ENCODE measurements at places on chromosomes 1 and 21. TPM values are rescaled to one million over a fixed set of nuclear protein-coding genes. Genes with fewer than 3 reads are reported as not detected.
A peak's percentile ranks its signal among the peaks of the same experiment; 100 is the strongest.

GRCh38 chr1:153572569-153573015, 6.9 kb upstream of the S100A2 start:
- DNase-seq, result peak; percentile 91
- no peak overlapping the region for H3K4me3 ChIP-seq
- no peaks in the 10 kb centered on the region for H3K27me3 ChIP-seq
- H3K36me3 ChIP-seq, result no peaks in the 10 kb centered on the region
- peaks cover 6% of the 10 kb centered on the region for H3K4me1 ChIP-seq

Gene STIL
- total RNA-seq, result 11.5 TPM

Gene BRDT
- 141 TPM for total RNA-seq

- H3K27ac ChIP-seq, result peak overlapping the region; percentile 79
- peaks cover 8% of the 10 kb centered on the region for H3K4me1 ChIP-seq
- no peaks in the 10 kb centered on the region for H3K27me3 ChIP-seq
- DNase-seq, result peak; percentile 61
- H3K4me3 ChIP-seq, result peak overlapping the region; percentile 13
- H3K36me3 ChIP-seq, result no peaks in the 10 kb centered on the region
Measured at GRCh38 chr1:1157914-1158710, 15.6 kb upstream of the TTLL10 start.

DNA sequence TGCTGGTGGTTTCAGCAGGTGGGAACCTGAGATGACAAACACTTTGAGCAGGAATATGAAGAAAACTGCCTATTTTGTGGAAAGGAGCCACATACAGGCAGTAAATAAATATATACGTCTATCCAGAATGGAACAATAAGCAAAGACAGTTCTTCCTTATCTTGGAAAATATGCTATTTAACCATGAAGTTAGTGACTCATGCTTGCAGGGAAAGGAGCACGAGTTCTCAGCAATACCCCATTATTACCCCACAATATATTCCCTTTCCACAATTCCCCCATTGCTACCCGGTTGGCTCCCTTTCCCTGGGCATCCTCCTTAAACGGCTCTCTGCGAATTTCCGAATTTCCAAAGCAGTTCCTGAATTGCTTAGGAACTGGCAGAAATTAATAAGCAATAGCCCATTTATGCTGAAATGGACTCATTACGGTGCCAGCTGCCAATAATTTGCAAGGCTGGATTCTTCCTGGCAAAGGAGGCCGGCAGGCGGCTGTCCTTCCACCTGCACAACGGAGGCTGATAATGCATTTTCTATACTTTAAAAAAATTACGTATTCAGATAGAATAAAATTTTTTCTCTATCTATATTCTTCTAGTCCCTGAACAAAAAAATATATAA, 65.4 kb downstream of the TIAM1 start:
- H3K27me3 ChIP-seq, result no peaks in the 10 kb centered on the region
- H3K4me1 ChIP-seq, result peaks cover 12% of the 10 kb centered on the region
- no peak for DNase-seq
- no peaks in the 10 kb centered on the region for H3K36me3 ChIP-seq

Gene CELA2A
- total RNA-seq, result 3.7 TPM

DNA sequence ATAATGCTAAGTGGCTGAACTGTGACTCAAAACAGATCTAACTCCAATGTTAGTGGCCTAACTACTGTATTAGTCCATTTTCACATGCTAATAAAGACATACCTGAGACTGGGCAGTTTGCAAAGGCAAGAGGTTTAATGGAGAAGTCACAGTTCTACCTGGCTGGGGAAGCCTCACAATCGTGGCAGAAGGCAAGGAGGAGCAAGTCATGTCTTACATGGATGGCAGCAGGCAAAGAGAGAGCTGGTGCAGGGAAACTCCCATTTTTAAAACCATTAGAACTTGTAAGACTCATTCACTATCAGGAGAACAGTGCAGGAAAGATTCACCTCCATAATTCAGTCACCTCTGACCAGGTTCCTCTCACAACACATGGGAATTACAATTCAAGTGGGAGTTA, 79.7 kb upstream of the CACYBP start:
- H3K27ac ChIP-seq, result no peak overlapping the region
- no peak for DNase-seq
- H3K36me3 ChIP-seq, result no peaks in the 10 kb centered on the region

GRCh38 chr1:156006666-156007376, 13.9 kb downstream of the SSR2 start:
- no peak overlapping the region for H3K4me3 ChIP-seq
- no peak overlapping the region for H3K27ac ChIP-seq
- H3K27me3 ChIP-seq, result no peaks in the 10 kb centered on the region
- H3K4me1 ChIP-seq, result peaks cover 11% of the 10 kb centered on the region
- H3K36me3 ChIP-seq, result no peaks in the 10 kb centered on the region
- DNase-seq, result peak; percentile 35

- H3K36me3 ChIP-seq, result no peaks in the 10 kb centered on the region
- peak overlapping the region; percentile 39 for H3K4me3 ChIP-seq
Measured at GRCh38 chr1:29944253-29944905, 708.1 kb downstream of the PTPRU start.

Gene AP4B1
- 49.6 TPM for total RNA-seq

DNA sequence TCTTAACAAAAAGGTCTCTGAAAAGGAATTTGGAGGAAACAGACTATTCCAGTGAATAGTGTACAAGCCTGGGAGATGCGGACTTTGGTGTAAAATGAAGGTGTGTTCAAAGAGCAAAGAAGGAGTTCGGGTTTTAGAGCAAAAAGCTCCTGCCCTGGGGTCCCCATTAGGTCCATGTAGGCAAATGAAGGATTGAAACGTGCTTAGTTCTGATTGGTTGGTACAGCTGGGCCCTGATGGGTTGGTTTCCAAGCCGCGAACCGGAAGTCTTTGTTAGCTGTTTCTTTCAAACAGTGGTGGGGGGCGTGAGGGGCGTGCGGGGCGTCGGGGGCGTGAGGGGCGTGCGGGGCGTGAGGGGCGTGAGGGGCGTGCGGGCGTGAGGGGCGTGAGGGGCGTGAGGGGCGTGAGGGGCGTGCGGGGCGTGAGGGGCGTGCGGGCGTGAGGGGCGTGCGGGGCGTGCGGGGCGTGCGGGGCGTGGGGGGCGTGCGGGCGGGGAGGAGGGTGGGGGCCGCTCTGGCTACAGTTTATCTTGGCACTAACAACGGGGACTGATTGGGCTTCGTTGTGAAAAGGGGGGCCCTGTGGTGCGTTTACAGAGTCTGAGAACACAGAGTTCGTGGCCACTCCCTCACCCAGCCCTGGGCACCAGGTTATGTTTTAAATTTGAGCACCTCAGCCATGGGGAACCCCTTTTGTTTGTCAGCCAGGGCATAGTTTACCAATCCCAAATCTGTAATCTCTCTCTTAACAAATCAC, 29.4 kb downstream of the LRRC3 start:
- no peaks in the 10 kb centered on the region for H3K36me3 ChIP-seq
- DNase-seq, result peak; percentile 55
- no peak overlapping the region for H3K27ac ChIP-seq

- H3K27me3 ChIP-seq, result no peaks in the 10 kb centered on the region
- H3K4me3 ChIP-seq, result no peak overlapping the region
- H3K27ac ChIP-seq, result no peak overlapping the region
- H3K4me1 ChIP-seq, result no peaks in the 10 kb centered on the region
- no peaks in the 10 kb centered on the region for H3K36me3 ChIP-seq
Measured at GRCh38 chr1:99497690-99498089, 148.2 kb upstream of the PALMD start.

Gene MFAP2
- 7.9 TPM for total RNA-seq

- H3K36me3 ChIP-seq, result no peaks in the 10 kb centered on the region
- no peak overlapping the region for H3K4me3 ChIP-seq
- H3K4me1 ChIP-seq, result no peaks in the 10 kb centered on the region
Measured at GRCh38 chr1:103362348-103363007, 163.0 kb upstream of the RNPC3 start.

GRCh38 chr1:118846443-118846842, 141.7 kb downstream of the TBX15 start:
- H3K27me3 ChIP-seq, result no peaks in the 10 kb centered on the region
- no peak overlapping the region for H3K27ac ChIP-seq
- H3K36me3 ChIP-seq, result no peaks in the 10 kb centered on the region
- no peaks in the 10 kb centered on the region for H3K4me1 ChIP-seq

GRCh38 chr1:85579622-85580021, 939 bp upstream of the CCN1 start:
- H3K36me3 ChIP-seq, result no peaks in the 10 kb centered on the region
- peaks cover 19% of the 10 kb centered on the region for H3K4me1 ChIP-seq
- no peak for DNase-seq
- no peaks in the 10 kb centered on the region for H3K27me3 ChIP-seq
- peak overlapping the region; percentile 90 for H3K4me3 ChIP-seq

- no peaks in the 10 kb centered on the region for H3K27me3 ChIP-seq
- no peak overlapping the region for H3K4me3 ChIP-seq
- no peak for DNase-seq
- no peaks in the 10 kb centered on the region for H3K4me1 ChIP-seq
Measured at GRCh38 chr21:36097427-36098181, 27.8 kb downstream of the CBR1 start.

GRCh38 chr1:4612991-4613390, 41.4 kb upstream of the AJAP1 start:
- DNase-seq, result no peak
- H3K4me1 ChIP-seq, result no peaks in the 10 kb centered on the region
- H3K4me3 ChIP-seq, result no peak overlapping the region
- H3K27ac ChIP-seq, result no peak overlapping the region

- H3K4me3 ChIP-seq, result no peak overlapping the region
- no peaks in the 10 kb centered on the region for H3K36me3 ChIP-seq
- no peaks in the 10 kb centered on the region for H3K4me1 ChIP-seq
- no peak for DNase-seq
- H3K27me3 ChIP-seq, result no peaks in the 10 kb centered on the region
- H3K27ac ChIP-seq, result no peak overlapping the region
Measured at GRCh38 chr1:118973531-118974137, 14.5 kb downstream of the TBX15 start.

DNA sequence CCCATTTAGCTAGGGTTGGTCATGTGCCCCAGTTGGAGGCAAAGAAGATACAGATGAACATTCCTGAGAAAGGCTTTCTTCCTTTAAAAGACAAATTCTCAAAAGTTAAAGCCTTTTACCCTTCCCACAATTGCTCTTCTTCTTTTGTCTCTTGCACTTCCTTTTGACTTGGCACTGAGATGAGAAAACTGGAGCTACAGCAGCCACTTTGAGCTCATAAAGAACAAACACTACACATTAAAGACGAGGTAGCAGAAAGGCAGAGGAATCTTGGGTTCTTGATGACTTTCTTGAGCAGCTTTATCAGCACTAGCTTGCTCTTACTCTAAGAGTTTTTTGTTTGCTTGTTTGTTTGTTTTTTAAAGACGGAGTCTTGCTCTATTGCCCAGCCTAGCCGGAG, 92.2 kb downstream of the DAB1 start:
- no peak for DNase-seq
- no peak overlapping the region for H3K4me3 ChIP-seq
- no peaks in the 10 kb centered on the region for H3K4me1 ChIP-seq
- no peaks in the 10 kb centered on the region for H3K27me3 ChIP-seq
- no peaks in the 10 kb centered on the region for H3K36me3 ChIP-seq

Gene CADM3
- 5.7 TPM for total RNA-seq

DNA sequence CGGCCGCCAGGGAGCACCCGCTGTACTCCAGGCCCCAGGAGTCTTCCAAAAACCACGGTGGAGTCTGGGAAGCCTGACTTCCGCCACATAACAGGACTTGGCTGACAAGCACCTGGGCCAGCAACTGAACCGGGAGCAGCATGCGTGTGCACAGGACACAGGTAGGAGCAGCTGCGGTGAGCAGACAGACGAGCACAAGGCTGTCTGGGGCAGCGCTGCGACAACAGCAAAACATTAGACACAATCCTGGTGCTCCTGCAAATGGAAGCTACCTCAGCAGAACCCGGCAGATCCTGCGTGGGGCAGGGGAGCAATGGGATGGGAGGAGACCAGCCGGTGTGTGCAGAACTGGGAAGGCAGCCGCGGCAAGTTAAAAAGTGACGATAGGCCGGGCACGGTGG, 80.4 kb downstream of the NPHP4 start:
- no peaks in the 10 kb centered on the region for H3K4me1 ChIP-seq
- H3K27me3 ChIP-seq, result no peaks in the 10 kb centered on the region
- no peaks in the 10 kb centered on the region for H3K36me3 ChIP-seq
- no peak overlapping the region for H3K27ac ChIP-seq
- DNase-seq, result no peak
- no peak overlapping the region for H3K4me3 ChIP-seq

GRCh38 chr1:36352125-36352909, 28.9 kb upstream of the EVA1B start:
- DNase-seq, result no peak
- H3K4me3 ChIP-seq, result no peak overlapping the region
- peaks cover 17% of the 10 kb centered on the region for H3K4me1 ChIP-seq
- no peaks in the 10 kb centered on the region for H3K36me3 ChIP-seq
- H3K27ac ChIP-seq, result no peak overlapping the region

DNA sequence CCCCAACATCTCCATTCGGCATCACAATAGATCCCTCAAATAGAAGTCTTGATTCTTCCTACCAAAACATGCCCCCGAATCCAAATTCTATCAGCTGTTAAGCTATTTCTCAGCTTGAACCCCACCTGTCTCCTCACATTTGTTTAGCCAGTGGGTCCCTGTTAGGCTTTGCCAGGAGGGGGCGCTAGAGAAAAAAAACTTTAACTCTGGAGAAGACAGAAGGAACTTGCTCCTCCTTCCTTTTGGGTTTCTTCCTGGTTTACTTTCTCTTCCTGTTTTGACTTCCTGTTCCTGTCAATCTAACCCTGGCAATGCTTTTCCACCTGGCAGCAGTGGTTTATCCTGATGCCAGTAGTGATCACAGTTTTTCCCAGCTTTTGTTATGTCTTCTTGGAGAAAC, 95.6 kb upstream of the KCNK1 start:
- no peaks in the 10 kb centered on the region for H3K4me1 ChIP-seq
- no peaks in the 10 kb centered on the region for H3K27me3 ChIP-seq
- H3K4me3 ChIP-seq, result no peak overlapping the region
- no peaks in the 10 kb centered on the region for H3K36me3 ChIP-seq
- no peak overlapping the region for H3K27ac ChIP-seq

Gene ZNF684
- 8.9 TPM for total RNA-seq

DNA sequence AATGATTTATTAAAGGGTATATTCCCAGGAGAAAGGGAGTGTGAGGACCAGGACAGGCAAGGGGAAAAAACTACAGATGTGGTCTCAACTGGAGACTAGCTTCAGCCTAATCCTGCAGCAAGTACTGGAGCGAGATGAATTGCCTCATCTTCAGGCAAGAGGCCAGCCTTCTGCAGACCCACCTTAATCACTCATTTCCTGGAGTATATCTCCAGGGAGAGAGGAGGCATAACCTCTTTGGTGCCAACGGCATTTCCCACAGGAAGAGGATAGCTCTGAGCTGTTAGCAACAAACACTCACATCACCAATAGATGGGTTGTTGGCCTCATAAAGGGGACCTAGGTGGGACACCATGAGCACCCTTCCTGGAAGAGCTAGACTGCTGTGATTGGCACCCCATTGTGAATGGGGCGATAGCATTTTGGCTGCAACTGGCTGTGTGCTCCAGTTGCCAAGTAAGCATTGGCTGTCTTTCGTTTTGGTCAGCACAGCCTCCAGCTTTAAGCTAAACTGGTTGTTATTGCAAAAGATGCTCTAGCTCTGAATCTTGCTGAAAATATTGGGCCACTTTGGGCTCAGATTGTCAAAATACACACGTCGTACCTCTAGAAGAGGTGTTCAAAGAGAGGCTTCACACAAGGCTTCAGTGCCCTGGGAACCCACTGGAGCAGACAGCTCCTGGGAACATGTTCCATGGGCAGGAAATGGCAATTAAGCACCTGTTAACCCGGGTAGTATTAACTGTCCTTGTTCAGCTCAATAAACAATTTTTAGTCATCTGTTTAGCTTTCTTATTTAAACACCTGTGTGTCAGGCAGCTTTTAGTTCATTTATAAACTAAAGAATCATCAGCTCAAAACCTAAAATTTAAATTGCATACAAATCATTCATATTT, 314.8 kb upstream of the C1orf87 start:
- no peak overlapping the region for H3K4me3 ChIP-seq
- DNase-seq, result no peak
- H3K36me3 ChIP-seq, result no peaks in the 10 kb centered on the region
- no peaks in the 10 kb centered on the region for H3K4me1 ChIP-seq

Gene EPS8L3
- 3.3 TPM for total RNA-seq
